ENCODE measurements at places on chromosomes 1 and 21.

DNA sequence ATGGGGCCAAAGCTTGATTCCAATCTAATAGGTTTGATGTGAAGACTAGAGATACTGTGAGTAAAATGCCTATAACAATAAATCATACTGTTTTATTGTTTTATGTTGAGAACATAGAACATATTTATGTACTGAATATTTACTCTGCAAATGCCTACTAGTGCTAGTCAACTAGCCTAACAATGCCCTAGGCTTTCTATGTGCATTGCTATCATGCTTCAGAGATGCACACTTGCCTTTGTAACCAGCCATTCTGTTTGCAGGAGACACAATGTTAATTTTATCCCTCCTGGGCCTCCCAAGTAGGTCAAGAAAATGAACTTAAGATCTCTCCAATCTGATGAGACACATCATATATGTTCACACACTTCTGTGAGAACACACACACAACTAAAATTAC lies 530.8 kb upstream of the BEND5 start:
- no peak for DNase-seq

- DNase-seq: no peak
Observed at GRCh38 chr1:179095377-179095776, 13.5 kb downstream of the TOR3A start.

- no peak for DNase-seq
Observed at GRCh38 chr1:179706339-179706941, 36.7 kb upstream of the FAM163A start.

GRCh38 chr1:43205671-43206070 lies 33.5 kb downstream of the CFAP57 start:
- DNase-seq: no peak

GRCh38 chr1:115454837-115455511 lies 116.9 kb upstream of the NGF start:
- no peak for DNase-seq

DNA sequence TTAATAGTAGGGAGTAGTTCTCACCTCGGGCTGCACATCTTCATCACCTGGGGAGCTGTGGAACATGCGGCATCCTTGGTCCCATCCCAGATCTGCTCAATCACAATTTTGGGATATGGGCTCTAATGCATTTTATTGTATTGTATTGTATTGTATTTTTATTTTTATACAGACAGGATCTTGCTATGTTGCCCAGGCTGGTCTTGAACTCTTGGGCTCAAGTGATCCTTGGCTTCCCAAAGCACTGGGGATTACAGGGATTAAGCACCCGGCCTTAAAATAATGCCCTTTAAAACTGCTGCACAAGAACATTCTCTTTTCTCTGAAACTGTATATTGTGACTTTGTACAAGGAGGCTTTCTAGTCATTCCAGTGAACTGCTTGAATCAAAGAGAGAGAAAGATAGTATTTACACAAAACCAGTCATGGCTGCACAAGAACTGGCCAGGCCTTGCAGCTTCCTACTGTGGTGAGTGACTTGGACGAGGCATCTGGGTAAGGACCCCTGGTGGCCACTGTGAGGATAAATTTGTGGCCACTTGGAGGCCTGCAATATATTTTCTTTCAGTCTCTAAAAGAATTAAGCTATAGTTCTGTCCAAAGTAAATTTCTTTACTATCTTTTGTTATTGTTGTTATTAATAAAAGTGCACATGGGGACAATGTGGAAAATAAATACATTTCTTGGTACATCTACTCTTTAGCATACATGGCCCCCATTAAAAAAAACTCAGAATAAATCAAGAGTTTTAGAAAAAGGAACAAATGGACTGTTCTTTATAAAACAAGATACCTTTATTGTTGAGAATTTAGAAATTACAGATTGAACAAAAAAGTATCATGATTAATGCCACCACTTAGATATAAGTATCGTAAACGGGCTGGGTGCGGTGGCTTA lies 48.0 kb downstream of the TBCE start:
- peak; percentile 26 for DNase-seq

Measured in stimulated activated naive B cell treated with anti-CD40 and anti-IgM and Interleukin-4, amounts not matched to agents 10 μg/mL and 1 μg/mL and 100 μg/mL, for 72 hours (primary cell).